ENCODE measurements at places on chromosomes 11 and 22.
A peak's percentile ranks its signal among the peaks of the same experiment; 100 is the strongest.

DNA sequence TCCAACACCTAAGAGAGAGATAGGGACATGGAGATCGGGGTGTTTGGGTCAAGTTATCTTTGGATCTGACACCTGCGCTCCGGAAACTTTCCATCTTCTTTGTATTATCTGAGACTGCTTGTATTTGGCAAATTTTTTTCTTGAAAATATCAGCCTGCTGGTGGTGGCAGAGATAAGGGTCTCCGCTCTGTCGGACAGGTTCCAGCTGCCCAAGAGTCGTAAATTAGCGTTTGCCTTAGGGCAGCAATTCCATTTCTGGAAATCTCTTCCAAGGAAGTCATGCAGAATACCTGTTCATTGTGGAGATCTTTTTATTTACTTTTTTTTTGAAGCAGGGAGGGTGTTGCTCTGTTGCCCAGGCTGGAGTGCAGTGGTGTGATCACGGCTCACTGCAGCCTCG lies 19.5 kb upstream of the CSNK1E start:
- no peak for DNase-seq

- no peak for DNase-seq
Observed at GRCh38 chr11:45331839-45332238, 45.7 kb upstream of the SYT13 start.

DNA sequence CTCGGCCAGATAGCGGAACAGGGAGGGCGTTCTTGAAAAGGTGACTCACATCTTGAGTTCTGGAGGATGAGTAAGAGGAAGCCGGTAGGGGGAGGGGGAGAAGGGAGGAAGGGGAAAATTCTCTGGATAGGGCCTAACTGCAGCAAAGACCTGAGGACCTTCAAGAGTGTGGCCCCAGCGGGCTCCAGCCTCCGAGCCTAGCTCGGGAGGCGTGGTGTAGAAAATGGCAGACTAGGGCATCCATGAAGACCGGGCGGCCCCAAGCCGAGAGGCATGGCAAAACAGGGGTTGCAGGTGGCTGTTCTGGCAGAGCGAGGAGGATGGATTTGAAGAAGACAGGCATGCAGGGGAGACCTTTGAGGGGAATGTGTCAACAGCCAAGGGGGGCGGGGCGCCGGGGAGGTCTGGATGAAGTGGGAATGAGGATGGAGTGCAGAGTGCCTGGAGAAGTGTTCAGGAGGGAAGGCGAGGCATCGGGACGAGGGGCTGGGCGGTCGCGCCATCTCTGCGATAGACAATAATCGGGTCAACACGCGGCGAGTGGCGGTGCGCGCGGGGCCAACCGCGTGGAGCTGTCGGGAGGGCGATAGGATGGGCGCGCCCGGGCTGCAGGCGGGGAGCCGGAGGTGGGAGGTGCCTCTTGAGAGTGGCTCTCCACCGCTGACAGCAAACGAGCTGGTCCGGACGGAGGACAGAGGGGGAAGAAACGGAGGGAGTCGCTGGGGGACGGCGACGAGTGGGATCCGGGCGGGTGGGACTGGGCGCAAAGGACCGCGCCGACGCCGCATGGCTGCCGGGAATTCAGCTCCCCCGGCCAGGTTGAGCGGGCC lies 40.0 kb upstream of the CREB3L1 start:
- DNase-seq: peak; percentile 48

DNA sequence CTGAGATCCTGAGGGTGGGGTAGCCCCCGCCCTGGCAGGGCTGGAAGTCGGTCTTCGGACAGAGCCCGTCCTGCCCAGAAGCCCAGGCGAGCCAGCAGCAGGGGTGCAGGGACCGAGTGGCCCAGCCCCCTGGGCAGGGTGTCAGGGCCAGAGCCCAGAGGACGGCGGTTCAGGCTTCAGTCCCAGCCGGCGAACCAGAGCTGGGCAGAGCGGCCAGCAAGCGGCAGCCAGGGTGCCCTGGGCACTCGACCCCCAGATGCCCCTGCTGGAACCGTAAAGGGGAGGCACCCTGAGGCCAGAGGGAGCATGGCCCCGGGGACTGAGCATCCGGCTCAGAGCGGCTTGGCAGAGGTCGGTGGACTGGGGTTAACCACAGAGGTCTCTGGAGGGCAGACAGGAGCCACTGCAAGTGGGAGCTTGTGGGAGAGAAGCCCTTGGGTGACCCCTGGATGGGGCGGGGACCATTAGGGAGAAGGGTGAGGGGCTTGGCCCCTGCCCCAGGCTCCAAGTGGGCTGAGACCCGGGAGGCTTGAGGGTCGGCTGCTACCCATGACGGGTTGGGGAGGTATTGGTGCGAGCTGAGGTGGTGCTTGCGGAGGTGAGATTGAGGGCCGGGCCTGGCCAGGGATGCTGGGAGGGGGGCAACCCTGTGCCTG lies 15.9 kb downstream of the LSP1 start:
- DNase-seq: no peak

DNA sequence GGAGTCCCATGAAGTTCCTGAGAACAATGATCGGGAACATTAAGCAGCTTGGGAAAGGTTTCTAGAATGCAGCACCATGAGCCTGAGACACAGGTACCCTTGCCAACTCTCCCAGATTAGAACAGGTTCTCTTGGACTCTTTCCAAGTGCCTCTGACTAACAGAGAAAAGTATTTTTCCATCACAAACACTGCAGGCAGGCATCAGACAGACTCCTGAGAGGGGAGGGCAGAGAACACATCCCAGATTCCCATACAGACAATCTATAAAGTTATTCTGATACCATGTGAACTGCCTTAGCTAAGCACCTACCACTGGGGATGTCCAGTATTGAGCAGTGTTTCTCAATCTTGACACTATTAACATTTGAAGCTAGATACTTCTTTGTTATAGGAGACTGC lies 27.3 kb downstream of the SERGEF start:
- no peak for DNase-seq

- DNase-seq: no peak
Observed at GRCh38 chr11:110728476-110728875, 16.2 kb upstream of the ARHGAP20 start.

- peak; percentile 31 for DNase-seq
Observed at GRCh38 chr11:86800076-86800959, at the start of gene PRSS23. Gene PRSS23, plus strand, starts transcription at chr11:86800542. Its CDS starts 7,102 bp downstream, at chr11:86807644.

- DNase-seq: peak; percentile 80
Observed at GRCh38 chr11:11798586-11799438, 43.0 kb upstream of the USP47 start.

- DNase-seq: no peak
Observed at GRCh38 chr11:12744826-12745502, 70.7 kb downstream of the TEAD1 start.

DNA sequence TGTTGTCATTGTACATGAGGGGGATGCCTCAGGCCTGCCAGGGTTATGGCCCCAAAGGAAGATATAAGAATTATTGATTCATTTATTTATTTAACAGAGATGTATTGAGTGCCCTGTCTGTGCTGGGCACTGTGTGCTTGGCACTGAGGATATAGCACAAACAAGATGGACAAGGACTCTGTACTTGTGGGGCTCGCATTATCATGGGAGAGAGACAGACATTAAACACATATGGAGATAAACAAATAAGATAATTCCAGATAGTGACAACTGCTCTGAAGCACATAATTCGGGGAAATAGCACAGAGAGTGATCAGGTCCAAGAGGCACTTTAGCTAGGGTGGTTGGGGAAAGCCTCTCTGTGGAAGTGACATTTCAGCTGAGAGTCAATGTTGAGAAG lies 119.8 kb upstream of the ARHGAP20 start:
- no peak for DNase-seq

DNA sequence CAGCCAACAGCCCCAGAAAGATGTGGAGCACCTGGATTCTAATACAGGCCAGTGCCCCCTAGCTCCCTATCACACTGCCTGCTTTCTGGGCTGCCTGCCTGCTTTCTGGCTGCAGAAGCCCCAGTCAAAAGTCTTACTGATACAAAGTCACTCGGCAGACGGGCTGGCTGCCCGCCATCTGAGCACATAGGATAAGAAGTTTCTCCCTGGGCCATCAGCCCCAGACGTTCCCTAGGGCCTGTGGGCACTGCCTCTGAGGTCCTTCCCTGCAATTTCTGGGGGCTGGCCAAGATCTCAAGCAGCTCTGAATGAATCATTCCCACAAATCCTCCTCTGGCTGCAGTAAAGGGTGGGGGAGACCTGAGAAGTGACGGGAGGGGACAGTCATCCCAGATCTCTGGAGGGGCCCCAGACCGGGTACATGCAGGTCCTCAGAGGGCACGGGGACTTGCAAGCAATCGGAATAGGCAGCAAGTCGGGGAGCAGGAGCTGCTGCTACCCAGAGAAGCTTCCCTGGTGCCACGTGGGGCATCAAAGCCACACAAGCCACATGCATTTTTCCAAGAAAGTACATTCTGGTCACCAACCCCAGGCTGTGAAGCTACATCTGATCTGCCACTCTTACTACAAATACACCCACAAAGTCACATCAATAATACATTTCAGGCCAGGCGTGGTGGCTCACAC lies 4.7 kb downstream of the TPST2 start:
- DNase-seq: no peak

DNA sequence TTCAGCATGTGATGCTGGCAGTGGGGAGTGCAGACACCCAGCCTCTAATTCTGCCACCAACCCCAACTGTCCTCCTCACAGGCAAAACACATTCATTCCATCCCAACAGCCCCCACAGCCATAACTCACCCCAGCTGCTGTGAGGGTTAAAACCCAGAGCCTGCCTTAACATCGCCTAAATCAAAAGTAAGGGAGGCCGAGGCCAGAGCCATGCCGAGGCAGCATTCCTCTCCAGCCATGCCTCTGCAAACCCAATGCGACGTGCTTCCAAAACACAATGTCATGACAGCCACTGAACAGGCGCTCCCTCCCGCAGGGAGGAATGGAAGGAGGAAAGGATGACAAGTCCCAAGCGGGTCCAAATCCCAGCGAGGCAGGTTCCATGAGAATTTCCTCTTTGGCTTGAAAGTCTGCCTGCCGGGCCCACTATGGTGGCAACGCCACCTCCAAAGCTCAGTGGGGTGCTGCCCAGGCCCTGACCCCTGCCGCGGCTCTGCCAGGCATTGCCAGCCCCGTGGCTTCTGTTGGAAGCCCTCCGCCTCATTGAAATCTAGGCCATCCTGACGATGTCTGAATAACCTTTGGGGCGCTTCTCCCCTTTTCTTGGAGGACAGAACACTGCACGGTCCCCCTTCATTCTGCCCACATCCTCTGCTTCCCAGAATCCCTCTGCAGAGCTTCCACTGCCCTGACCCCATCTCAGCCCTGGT lies 472.3 kb downstream of the BRD1 start:
- no peak for DNase-seq

- DNase-seq: no peak
Observed at GRCh38 chr11:115616971-115617370, 112.8 kb upstream of the CADM1 start.

DNA sequence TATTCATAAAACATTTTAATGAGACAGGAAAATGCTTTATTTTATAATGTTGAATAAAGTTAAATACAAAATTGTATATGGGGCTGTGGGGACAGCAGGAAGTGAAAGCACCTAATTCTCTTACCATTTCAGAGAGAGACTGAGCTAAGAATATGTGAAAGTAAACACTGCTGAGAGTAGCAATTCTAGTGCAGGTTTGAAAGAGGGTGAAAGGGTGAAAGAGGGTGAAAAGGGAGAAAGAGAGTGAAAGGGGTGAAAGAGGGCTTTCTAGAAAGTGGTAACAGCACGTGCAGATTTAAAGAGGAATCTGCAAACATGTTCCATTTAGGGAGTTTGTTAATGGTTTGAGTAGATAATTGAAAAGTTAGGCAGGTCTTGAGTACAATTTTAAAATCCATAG lies 652.0 kb upstream of the CCDC90B start:
- DNase-seq: no peak

- no peak for DNase-seq
Observed at GRCh38 chr22:29343313-29343805, 27.9 kb upstream of the RASL10A start.

GRCh38 chr11:400241-400689 lies 6.3 kb downstream of the PKP3 start:
- DNase-seq: no peak

- no peak for DNase-seq
Observed at GRCh38 chr22:47333625-47334024, 571.2 kb downstream of the TBC1D22A start.

- DNase-seq: no peak
Observed at GRCh38 chr11:15057329-15057728, 16.1 kb upstream of the CALCB start.

DNA sequence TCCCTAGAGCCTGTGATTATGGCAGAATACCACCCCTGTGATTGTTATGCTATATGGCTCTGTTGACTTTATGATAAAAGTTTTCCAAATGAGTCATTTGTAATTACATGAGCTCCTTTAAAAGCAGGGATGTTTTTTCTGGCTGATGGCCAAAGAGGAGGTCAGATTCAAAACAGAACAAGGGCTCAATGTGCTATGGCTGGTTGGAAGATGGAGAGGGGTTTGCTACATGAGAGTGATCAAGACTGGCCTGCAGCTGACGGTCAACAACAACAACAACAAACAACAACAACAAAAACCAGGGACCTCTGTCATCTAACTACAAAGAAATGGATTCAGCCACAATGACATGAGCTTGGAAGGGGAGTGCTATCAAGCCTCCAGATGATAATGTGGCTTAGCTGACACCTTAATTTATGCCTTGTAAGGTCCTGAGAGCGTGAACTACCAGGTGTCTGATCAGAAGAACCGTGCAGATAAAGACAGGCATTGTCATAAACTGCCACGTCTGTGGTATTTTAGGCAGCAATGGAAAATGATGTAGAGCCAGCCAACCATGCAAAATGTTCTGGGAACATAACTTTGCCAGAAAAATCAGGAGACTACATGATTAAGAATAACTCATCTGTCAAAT lies 47.2 kb downstream of the PIWIL3 start:
- DNase-seq: no peak

DNA sequence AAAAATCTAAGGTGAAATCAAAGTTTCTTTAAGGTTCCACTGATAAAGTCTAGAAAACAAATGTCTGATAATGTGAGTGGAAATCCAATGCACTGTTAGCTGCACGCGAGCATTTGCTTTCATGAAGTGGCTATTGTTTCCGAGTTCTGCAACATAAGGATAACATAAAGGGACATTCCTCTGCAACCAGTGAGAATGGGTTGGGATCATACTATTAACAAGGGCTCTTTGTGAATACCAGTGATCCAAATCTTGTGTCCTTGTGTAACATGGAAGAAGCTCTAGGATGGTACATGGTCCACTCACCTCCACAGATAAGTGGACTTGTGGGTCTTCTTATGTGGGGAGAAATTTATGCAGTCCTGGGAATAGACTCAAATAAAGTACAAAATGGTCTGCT lies 24.6 kb downstream of the APIP start:
- no peak for DNase-seq

- DNase-seq: no peak
Observed at GRCh38 chr11:76824980-76825725, 35.6 kb upstream of the ACER3 start.
